Central memory CD8-positive, alpha-beta T cell (primary cell): ENCODE measurements at places on chromosomes 4 and X.
A peak's percentile ranks its signal among the peaks of the same experiment; 100 is the strongest.

DNA sequence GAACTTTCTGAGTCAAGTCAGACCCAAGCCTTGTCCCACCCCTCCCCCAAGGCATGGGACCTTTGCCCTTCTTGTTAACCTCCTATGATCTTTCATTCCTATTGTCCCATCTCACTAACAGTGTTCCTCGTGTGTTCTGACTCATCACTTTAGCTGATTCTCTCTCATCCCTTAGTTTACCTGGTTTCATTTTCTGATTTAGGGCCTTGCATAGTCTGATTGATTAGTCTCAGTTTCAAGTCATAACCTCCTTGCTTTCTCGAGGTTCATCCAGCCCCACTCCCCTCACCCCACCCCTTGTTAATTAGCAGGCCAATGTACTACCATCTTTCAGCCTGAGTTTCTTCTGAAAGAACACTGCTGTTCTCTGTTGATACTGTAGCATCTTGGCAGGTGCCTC lies 517.4 kb downstream of the RPA4 start:
- no peak for DNase-seq

- no peak for DNase-seq
Measured at GRCh38 chr4:139469869-139470268, 15.9 kb downstream of the RAB33B start.

DNA sequence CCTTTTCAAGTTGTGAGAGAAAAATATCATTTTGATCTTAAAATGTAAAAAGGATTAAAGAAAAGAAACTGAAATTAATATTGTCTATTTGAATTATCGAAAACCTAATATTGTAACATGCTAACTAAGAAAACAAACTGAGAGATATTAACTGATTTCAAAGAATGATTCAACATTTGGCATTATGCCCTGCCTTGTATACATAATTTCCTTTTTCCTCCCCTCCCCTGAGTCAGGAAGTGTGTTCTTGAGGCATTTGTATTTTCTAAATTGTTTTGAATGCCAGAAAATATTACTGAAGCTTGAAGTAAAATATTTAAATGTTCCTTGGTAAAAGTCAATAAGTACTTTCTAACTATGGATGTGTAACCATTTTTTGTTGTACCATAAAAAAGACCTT lies 49.4 kb downstream of the RPS6KA3 start:
- DNase-seq: no peak

DNA sequence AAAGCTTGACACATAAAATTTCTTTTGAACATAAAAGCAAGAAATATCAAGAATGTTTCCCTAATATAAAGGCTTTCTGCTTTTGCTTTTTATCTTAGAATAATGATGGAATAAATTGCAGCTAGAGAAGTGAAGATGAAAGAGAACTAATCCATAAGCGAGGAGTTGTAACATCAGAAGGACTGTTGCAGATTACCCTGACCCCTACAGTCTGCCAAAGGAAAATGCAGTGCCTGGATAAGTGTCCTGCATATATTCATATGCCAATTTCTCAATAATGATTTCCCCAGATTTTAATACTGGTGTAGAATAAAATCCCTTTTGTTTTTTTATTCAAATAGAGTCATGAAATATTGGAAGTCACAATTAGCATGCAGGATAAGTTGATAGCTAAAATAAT lies 115.9 kb downstream of the MAGEC2 start:
- DNase-seq: no peak

DNA sequence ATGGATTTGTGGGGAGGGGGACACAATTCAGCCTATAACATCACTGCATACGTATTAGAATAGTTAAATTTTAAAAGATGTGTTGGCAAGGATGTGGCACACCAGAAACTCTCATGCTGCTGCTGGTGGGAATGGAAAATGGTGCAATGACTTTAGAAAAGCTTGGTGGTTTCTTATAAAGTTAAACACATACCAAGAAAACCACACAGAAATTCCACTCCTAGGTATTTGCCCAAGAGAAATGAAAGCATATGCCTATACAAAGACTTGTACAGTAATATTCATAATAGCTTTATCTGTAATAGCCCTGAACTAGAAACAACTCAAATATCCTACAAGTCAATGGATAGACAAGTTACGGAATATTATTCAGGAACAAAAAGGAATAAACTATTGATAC lies 71.3 kb upstream of the PDHA1 start:
- no peak for DNase-seq

DNA sequence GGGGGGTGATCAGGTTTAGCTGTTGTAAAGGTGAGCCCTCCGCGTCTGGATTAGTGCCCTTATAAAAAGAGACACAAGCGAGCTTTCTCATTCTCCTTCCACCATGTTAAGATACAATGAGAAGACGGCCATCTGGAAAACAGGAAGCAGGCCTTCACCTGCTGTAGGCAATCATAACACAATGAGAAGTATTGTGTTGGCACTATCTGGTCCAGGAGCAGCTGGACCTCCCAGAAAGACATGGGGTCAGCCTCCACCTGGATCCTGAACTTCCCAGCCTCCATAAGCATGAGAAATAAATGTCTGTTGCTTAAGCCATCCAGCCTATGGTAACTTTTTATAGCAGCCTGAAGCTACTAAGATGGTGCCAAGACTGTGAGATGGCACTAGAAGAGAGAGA lies 8.6 kb upstream of the SMIM20 start:
- no peak for DNase-seq

DNA sequence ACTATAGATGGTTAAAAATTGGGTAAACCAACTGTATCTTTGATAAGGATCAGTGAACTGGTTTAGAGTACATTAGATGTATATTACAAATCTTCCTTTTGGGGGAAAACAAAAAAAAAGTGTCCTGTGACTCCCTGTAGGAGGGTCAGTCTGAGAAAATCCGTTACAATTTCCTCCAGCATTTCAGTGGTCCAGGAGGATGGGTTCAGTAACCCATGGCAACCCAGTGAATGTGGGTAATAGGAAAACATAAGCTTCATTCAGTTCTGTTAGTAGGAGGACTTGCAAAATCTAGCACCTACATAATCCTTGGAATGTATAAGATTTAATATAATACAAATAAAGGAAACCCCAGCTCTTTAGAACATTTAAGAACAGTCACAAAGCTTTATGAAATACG lies 16.2 kb downstream of the STOX2 start:
- no peak for DNase-seq

DNA sequence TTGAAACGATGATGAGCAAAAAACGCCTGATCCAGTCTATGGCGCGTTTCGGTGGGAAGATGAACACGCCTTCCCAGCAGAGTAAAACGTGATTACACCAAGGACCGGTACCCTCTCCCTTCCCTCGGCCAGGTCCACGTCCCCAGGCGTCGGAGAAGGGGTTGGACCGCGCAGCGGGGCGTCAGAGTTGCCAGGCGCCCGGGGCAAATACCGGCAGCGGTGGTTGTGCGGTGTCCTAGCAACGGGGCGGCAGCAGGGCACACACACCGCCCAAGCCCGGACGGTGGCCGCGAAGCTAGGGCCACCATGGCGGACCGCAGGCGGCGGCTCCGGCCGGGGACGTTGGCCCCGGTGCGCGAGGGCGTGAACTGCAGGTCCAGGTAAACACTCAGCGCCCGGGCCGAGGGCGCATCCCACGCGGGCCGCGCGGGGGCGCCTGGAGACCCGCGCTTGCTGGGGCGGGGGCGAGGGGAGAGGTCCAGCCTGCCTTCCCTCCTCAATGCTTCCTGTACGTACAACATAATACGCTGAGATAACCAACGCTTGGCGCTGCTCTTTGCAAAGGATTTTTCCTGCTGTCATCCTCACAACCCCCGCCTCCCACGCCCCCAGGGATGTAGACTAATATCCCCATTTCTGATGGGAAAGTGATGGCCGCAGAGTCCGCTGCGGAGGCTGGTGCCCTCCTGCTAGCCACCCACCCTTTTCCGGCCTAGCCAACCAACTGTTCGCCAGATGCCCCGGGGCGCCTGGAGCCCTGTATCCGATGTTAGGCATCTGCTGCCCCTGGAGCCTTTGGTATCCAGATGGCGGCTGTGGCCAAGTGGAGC lies at the start of gene FAM47E:
TSS of gene FAM47E (plus strand) at position 281 of the 830 bp plus-strand sequence. CDS start at position 307, 26 bp downstream.
- no peak for DNase-seq

- DNase-seq: no peak
Measured at GRCh38 chr4:147689067-147689466, 5.1 kb upstream of the PRMT9 start.

DNA sequence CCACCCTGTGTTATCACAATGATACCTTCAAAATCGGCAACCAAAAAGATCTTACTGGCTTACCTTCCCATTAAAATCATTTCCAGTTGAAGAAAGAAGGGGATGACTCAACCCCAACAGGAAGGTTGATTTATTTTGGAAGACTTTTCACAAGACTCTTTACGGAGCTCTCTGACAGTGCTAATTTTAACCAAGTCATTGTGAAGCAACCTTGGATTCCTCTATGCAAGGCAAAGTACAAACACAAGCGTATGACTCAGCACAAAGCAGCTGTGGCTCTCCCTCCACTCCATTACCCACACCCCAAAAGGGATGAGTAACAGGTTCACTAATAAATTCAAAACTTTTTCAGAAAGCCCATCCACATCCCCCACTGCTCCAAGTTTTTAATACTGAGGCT lies 213.8 kb upstream of the FGF13 start:
- DNase-seq: no peak

GRCh38 chr4:1345903-1346780 lies 866 bp upstream of the UVSSA start:
- peak; percentile 34 for DNase-seq

- no peak for DNase-seq
Measured at GRCh38 chrX:20571611-20572010, 304.9 kb upstream of the RPS6KA3 start.

DNA sequence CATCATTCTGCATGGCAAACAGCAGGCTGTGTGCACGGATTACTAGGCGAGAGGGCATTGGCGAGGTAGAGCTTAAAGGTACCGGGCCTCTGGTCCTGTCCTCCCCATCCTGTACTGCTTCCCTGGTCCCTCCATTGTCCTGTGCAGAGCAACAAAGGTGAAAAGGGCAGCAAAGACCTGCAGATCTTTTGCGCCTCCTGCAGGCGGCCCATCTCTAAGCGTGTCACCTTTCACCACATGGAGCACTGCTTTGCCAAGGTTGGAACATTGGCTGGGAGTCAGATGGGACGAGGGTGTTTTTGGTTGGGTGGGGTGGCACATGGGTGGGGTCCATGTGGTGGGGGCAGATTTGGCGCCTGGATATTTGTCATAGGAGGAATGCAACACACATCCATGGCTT lies 64.7 kb upstream of the UXT start:
- no peak for DNase-seq

DNA sequence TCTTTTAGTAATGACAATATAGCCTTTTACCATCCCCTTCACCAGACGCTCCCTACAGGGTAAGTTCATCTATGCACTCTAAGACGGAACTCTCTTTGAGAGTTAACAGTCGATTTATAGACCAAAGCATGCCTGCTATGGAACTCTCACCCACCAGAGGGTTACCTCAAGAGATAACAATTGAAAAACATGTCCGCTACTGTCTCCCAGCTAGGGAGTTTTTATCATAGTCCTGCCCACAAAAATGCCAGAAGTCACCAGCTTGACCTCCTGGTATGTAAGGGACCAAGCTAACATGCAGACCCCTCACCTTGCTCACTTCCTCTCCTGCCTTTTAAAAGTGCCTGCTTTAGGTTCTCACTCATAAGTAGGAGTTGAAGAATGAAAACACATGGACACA lies 16.7 kb upstream of the YTHDC1 start:
- no peak for DNase-seq

DNA sequence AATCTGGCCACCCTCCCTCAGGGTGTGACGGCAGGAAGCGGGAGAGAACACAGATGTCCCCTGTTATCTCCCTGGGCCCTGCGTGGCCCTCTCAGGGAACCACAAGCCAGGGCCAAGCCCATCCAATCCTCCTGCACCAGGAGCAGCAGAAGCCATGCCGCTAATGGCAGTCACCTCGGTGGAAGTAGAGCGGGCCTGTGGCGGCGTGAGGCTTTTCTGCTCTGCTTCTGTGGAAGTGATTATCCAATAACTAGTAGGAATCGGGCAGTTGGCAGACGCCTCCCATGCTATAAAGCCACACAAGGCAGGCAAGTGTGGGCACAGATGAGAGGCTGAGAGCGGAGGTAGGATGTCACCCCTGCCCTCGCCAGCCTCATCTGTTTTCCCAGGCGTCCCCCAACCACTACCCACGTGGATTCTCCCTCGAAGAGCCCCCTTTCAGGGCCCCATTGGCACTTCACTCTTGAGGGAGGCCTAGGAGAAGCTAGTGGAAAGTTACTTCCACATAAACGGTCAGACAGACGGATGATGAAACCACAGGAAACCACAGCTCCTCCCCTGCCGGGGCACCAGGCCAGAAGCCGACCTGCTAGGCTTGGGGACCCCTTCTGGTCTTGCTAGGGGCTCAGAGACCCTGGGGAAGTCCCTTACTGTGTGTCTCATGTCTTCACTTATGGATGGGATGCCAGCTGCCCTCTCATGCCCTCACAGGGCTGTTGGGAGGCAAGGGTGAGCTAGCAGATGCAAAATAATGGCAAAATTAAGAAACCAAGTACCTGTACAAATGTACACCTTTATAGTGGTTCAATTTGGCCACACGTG lies 18.8 kb upstream of the TMSB4X start:
- DNase-seq: peak; percentile 35

GRCh38 chr4:119615068-119615719 lies 13.4 kb downstream of the PDE5A start:
- DNase-seq: no peak

DNA sequence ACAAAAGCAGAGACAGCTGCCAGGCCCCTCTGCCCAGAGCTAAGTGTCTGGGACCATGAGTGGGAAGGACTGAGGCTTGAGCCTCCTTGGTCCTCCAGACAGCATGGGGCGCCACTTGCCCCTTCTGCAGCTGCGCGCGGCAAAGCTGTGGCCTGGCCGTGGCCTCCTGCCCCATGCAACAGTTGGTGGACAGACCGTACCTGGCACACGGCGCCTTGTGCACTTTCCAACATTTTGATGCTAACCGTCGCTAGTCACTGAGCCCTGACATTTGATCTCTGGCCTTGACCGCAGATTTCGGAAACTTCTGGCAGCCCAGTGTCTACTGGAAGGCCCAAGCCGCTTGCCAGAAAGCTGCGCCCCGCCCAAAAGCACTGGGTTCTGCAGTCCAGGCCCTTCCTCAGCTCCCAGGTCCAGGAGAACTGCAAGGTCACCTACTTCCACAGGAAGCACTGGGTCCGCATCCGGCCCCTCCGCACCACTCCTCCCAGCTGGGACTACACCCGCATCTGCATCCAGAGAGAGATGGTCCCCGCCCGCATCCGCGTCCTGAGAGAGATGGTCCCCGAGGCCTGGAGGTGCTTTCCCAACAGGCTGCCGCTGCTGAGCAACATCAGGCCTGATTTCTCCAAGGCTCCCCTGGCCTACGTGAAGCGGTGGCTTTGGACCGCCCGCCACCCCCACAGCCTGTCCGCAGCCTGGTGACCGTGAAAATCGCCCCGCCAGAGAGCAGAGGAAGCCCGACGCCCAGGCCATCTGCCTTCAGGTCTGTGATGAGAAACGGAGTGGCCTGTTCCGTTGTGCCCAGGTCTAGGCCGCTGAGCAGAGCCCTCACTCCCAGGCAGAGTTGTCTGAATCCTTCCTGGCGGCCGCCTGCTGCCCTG lies 35.3 kb upstream of the CA5B start:
- no peak for DNase-seq

DNA sequence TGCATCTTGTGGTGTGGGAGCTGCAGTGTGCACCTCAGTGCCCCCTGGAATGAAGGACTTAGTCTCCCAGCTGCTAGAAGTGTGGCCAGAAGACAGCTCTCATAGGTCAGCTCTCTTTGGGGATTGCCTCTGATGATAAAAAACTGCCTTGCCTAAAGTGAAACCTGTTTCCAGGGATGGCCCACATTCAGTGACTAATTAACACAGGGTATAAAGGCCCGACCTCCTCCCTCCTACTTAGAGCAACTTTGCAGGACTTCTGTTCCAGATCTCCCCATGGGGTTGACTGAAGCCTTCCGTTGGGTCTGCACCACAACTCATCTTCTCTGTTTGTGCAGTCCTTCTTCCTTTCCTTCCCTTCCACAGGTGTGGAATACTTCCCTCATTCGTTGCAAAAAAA lies 53.2 kb downstream of the SPINK2 start:
- DNase-seq: no peak
